ENCODE measurements at places on chromosomes 12 and 14.

DNA sequence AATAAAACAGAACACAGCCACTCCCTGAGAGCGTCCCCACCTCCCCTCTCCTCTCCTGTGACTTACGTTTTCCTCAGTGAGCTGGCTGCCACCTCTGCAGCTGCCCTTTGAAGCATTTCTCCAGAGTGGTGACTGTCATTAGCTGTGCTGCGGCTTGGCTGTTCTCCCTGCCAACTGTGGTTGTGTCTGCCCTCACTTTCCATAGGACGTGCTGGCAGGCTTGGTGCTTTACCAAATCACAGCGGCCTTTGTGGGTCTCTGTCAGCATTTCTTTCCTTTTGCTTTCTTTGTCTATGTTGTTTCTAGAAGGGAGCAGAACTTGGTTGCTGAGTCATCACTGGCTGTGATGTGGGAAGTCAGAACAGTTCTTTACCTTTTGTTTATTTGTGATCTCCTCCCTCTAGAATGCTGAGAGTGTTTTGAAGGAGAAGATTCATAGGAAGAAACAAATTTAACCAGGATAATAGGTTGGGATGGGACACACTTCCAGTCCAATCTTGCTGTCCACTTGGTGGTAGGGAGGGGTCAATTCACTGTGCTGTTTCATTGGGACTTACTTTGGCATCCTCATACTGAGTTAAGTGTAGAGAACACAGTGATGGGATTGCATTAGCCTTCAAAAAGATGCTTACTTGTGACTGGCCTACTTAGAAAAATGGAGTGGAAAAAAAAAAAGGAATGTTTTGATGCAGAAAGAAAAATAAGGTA is 88.2 kb downstream of the TMX1 start:
- no peak for DNase-seq

GRCh38 chr12:59173695-59174094 is 253.4 kb upstream of the LRIG3 start:
- no peak for DNase-seq

- no peak for DNase-seq
Measured at GRCh38 chr12:109343677-109344076, 4.0 kb upstream of the MYO1H start.

- DNase-seq, result no peak
Measured at GRCh38 chr14:85442996-85443395, 86.9 kb upstream of the FLRT2 start.

DNA sequence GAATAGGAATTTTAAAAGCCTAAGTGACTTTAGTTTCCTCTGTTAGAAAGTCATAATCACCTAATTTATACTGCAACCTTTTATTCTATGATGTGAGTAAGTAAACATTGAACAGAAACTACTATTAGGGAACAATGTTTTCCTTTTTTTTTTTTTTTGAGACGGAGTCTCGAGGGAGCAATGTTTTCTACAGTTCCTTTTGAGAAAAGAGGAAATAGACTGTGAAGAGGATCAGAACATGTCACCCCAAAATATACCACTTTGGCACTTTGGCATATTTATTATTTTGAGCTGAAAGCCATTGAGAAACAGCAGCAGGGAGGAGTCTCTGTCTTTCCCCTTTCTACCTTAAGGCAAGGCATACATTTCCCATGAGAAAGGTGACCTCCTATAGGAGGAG is 162.7 kb upstream of the CNOT2 start:
- DNase-seq, result no peak

- no peak for DNase-seq
Measured at GRCh38 chr12:52323416-52324152, 2.4 kb upstream of the KRT83 start.

GRCh38 chr14:62604524-62604923 is 440.7 kb downstream of the KCNH5 start:
- DNase-seq, result no peak

- DNase-seq, result no peak
Measured at GRCh38 chr12:52756281-52756960, 20.7 kb downstream of the KRT76 start.

DNA sequence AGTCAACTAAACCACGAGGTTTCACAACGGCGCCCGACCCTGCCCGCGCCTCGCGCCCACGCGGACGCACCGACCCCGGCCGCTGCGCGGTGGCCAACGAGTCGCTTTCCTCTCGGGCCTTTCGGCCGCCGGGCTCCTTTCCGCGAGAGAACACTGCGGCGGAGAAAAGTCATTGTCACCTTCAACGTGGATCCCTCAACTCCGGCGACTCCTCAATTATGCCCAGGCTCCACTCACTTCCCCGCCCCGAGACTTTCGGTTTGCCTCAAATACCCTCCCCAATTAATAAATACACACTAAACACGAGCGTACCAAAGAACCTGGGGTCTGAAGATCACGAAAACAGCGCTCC is 450 bp downstream of the SINHCAF start:
- no peak for DNase-seq

- no peak for DNase-seq
Measured at GRCh38 chr14:104345621-104346462, 207.5 kb downstream of the KIF26A start.

- no peak for DNase-seq
Measured at GRCh38 chr14:60114881-60115280, 23.2 kb downstream of the PCNX4 start.

DNA sequence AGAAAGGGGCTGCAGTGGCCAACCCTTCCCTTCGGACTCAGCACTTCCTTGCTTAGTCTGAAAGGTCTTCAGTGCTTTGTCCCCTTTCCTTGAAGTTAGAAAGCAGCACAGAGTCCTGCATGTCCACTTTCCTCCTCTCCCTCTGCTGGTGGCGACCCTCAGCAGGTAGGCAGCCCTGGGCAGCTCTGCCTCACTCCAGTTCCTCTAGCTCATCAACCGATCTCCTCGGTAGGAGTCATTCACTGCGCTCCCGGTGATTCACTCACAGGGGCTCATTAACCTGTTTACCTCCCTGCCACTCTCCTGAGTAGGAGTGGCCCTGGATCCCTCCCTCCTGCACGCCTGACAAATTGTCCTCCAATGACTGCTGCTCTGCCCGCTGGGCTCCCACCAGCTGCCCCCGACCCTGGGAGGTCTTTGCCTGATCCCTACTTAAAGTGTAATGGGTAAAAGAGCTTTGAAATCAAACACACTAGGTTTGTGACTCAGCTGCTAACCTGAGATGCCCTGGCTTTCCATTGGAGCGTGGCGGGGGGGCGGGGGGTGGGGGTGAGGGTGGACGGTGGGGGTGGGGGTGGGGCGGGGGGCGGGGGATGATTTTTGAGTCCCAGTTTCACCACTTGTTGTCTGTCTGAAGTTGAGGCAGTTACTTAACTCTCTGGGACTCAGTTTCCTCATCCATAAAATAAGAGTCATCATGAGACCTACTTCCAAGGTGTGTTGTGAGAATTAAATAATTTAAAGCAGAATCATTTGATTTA is 4.2 kb downstream of the SCNN1A start:
- DNase-seq, result peak; percentile 99

DNA sequence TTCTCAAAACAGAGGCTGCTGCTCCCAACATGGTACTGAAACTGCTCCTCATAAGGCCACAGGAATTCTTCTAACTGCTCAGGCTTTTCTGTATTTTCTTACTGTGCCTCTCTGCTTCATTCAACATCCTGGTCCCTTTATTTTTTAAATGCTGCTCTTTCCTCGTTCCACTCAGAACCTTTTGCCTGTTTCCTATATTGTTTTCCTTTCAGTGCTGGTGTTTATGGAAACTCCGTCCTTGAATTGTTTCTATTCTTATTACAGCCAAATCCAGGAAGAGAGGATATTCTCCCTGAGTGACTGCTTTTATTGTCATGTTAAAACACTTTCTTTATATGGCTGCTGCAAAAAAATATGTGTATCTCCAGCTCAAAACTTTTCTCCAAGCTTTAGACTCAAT is 173.0 kb upstream of the E2F7 start:
- no peak for DNase-seq

DNA sequence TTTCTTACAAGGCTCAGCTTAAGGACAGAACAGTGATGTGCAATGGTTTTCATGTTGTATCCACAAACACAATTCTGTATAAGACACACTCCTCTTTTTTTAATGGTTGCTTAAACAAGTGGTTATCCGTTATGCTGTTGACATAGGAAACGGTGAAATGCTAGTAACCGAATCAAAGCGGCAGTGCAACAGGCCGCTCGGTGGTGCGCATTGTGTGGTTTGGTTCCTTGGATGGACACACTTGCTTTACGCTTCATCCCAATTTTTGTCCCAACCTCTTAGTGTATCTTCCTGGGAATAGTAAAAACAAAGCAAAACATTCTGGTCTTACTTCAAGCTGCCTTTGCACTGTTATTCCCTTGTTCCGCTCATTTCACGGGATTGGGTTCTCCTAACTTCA is 650 bp upstream of the PTGER2 start:
- DNase-seq, result no peak

- no peak for DNase-seq
Measured at GRCh38 chr14:61344437-61345150, 23.2 kb downstream of the PRKCH start.

DNA sequence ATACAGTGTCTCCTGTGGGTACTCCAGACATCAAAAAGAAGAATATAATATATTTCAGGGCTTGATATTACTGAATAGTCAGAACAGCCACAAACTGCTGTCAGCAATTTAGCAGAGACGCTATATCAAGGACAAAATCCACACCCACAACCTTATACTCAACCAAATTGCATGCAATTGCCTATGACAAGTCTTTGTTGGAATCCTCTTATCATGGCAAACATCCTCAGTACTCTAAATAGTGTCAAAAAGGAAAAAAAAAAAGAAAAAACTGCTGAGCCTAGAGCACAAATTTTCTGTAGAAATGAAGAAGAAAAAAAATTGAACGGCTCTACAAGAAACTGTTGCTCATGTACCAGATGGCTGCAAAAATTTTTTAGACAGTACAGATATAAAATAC is 485.7 kb downstream of the TMTC2 start:
- DNase-seq, result no peak

DNA sequence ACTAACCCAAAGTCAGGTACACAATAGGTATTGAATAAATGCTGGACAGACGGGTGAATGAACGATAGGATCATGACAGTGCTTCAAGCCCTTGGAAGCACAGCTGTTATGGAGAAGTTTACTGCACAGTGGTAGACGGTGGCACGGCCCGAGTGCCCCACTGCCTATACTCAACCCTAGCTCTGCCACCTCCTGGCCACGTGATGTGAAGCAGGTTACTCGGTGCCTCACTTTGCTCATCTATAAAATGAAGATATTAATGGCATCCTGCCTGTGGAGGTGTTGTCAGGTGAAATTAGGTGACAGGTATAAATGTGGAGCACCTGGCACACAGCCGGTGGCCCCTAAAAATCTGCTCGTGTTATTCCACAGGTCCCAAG is 5.8 kb downstream of the ASB2 start:
- peak; percentile 56 for DNase-seq

GRCh38 chr12:62651138-62651537 is 184.5 kb downstream of the MON2 start:
- no peak for DNase-seq

DNA sequence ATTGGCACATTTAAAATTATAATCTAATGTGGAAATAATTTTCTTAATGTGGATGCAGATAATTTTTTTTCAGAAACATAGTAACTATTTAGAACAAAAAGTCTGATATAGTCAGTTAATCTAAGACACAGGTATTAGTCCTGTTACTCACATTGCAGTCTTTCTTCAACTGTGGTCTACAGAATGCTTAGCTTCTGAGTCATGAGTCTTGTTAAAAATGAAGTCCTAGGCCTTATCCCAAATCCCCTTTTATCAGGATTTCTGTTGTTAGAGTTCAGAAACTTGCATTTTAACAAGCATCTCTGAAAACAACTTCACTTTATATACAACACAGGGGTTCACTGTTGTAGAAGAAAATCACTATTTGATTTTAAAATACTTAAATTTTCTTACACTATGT is 112.2 kb downstream of the SLC16A7 start:
- DNase-seq, result peak; percentile 75

- no peak for DNase-seq
Measured at GRCh38 chr12:24057920-24058476, 108.5 kb upstream of the SOX5 start.

- no peak for DNase-seq
Measured at GRCh38 chr12:25904442-25904841, 54.0 kb upstream of the RASSF8 start.

GRCh38 chr14:77273796-77274195 is 2.8 kb upstream of the NGB start:
- DNase-seq, result no peak

Data from ACHN (cell line).